ENCODE measurements at places on chromosomes 2 and 18.

- DNase-seq, result no peak
These were observed 57.7 kb downstream of the ROCK2 start for GRCh38 chr2:11286749-11287148.

DNA sequence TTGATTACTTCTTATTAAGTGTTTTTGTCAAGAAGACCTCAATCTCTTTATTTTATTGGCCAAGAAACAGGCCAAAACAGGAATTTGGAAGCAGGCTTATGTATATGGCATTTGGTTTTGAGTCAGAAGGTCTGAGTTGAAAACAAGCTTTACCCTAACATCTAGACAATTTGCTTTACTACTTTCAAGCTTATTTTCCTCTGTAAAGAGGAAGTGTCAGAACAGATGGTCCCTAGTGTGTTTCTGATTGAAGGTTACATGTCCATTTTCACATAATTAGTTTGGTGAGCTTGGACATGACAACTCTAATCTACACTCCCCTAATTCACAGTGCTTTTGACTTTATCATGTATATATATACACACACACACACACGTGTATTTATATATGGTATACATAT is 19.8 kb upstream of the MAP4K4 start:
- no peak for DNase-seq

DNA sequence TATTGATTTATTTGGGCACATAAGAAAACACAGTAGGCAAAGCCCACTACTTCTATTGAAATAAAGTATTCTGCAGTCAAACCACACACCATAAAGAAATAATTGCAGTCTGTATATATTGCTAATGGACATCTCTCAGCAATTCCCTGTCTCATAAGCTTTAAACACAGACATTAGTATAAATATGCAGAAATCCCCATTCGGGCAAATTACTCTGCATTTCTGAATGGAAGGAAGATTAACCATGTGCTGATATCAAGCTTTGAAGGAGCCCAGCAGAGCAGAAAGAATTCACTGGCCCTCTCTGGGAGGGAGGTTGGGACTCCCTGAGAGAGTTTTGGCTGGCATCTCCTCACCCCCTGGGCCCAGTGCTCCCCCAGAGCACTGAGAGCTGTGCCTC is 269.6 kb downstream of the ATAD2B start:
- no peak for DNase-seq

- DNase-seq, result no peak
These were observed 98.4 kb upstream of the RNF152 start for GRCh38 chr18:61991201-61991600.

DNA sequence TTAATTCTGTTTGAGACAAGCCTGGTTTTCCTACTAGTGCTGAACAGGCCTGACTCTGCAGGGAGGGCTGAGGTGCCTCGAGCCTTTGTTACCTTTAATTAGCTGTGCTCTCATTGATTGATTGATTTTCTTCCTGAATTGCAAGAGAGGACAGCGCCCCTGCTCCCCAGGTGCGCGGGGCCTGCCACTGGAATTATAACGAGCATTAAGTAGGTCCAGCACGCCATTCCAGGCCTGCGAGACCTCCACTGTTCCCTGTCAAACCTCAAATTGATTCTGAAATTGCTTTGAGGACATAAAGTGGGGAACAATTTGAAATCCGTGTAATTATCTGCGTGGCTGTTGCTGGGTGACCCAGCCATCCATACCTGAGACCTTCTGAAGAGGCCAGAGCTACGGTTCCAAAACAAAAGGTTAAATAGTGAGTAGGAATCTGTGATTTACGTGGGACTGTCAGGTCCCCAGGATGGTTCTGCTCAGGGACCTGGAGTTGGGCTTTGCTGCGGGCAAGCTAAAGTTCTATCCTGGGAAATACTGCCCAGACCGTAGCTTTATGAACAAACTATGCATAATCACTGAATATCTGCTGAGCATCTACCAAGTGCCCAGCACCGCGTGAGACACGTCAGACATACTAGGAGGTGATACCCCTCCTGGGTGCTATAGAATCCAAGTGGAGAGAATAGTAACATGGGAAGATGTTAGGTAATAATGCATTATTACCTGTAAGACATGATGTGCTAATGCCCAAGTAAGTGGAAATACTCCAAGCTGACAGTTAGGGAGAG is 104.1 kb downstream of the ZBTB7C start:
- no peak for DNase-seq

DNA sequence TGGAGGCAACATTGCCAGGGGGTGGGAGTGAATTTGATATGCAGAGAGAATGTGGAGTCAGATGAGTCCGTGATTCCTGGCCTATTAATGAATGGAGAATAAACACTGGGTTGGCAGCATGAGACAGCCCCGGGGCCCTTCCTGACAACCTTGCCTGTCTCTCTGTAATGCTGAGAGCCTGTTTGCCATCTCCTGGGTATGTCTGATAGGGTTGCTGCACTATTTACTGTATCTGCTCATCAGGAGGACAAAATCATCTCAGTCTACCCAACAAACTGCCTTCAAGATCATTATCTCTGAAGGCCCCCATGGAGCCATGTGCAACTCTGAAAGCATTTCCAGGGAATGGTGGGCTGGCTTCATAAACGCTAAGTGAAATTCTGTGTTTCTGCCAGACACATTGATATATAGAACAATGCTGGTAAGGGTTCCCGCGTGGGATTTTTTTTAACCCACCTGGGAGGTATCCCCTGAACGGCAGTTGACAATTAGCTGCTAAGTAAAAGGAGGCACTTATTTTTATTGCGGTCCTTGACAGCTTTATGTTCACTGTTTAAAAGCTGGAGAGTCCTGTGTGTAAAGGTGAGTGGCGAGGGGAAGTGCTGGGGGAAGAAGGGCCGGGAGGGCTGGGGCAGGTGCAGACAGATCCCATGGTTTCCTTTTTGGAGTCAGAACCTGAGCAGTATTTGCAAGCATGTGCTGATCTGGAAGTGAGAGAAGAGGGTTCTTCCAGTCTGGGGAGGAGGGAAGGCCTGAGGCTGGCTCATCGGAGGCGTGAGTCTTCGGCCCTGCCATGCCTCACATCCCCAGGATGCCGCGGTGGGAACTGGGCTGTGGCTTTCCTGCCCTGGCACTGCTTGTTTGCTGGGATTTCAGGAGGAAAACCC is 64.8 kb downstream of the ARHGAP25 start:
- DNase-seq, result no peak

GRCh38 chr2:241323778-241324177 is 8.1 kb downstream of the SEPTIN2 start:
- no peak for DNase-seq

- DNase-seq, result no peak
These were observed 15.5 kb downstream of the NEB start for GRCh38 chr2:151718796-151719195.

DNA sequence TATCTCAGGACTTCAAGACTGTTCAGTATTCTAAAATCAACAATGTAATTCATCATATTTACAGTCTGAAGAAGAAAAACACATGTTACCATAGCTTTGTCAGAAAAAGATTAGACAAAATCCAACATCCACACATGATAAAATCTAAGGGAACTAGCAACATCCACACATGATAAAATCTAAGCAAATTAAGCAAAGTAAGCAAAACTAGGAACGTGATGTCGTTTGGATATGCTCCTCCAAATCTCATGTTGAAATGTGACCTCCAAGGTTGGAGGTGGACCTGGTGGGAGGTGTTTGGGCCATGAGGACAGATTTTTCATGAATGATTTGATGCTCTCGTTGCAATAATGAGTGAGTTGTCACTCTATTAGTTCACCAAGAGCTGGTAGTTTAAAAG is 717.3 kb upstream of the HS6ST1 start:
- DNase-seq, result no peak

- no peak for DNase-seq
These were observed 47.8 kb upstream of the REG3G start for GRCh38 chr2:78977661-78978145.

DNA sequence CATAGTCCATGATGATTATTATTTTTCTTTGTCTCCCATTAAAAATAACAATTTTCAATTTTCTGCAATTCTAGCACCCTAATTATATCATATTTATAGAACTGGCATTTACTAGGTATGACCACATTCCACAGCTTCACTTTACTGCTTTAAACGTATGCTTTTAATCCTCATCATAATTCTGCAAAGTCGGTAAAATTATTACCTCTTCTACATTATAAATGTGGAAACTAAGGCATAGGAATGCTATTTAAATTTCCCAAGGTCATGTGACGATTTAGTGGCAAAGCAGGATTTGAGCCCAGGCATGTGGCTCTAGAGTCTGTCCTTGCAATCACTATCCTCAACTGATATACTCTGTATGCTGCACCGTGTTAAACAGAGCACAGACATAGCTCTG is 866.4 kb downstream of the EPHA4 start:
- no peak for DNase-seq

DNA sequence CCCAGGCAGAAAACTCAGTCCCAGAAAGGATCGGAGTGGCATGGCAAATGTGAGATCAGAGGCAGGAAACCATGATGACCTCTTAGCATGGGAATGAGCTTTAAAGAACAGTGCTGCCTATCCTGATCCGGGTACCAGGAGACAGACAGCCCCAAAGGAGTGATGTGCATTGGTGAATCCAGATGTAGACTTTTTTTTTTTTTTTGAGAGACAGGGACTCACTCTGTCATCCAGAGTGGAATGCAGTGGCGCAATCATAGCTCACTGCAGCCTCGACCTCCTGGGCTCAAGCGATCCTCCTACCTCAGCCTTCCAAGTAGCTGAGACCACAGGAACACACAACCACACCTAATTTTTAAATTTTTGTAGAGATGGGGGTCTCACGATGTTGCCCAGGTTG is 122.7 kb downstream of the VAPA start:
- DNase-seq, result no peak

DNA sequence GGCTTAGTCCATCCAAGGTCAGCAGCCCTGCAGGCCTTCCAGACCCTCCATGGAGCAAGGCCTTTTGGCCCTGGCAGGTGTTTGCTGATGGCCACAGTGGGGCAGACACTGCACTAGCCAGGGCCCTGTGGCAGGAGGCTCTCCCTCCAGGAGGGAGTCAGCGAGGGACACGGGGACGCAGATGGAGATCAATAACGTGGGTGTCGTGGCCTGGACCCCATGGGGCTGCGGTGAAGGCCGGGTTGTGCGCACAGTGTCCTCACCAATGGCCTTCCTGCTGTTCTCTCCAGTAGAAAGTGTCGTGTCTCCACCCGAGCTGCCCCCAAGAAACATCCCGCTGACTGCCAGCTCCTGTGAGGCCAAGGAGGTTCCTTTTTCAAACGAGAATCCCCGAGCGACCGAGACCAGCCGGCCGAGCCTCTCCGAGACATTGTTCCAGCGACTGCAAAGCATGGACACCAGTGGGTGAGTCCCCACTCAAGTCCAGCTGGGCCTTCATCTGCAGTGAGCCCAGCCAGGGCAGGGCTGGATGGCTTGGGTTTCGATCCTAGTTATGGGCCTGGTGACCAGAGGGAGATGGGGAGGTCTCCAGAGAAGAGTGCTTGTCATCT is 65.4 kb downstream of the INPP5D start:
- DNase-seq, result no peak

GRCh38 chr2:31693882-31694281 is 113.1 kb upstream of the SRD5A2 start:
- no peak for DNase-seq

- DNase-seq, result no peak
These were observed 60.1 kb downstream of the EVA1A start for GRCh38 chr2:75500633-75501032.

DNA sequence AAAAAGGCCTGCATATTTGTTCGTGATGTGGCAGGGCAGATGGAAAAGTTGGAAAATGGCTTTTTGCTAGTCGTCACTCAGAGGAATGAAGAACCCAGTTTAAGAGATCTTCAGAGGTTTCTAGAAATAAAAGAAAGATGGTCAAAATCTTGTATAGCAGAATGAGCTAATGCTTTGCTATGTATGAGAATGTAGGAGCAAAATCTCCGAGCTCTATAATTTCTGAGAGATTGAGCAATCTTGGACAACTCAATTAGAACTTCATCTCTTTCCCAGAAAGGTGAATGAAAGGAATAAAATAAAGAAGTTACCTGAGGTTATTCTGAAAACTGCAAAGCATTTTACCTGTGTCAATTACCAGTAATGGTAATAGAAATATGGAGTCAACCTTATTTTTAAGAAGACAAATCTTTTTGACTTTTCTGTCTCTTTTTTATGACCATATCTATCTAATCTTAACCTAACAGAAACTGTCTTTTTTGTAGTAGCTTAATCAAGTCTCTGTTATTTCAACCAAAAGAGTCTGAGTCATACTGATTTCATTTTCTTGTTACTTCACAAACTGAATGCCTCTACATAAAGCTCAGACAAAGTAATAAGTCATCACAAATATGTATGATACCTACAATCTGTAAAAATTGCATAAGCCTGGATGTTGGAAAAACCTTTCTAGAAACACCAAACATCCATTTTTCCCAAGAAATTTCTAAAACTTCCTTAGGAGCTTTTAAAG is 32.5 kb downstream of the CCDC68 start:
- no peak for DNase-seq

DNA sequence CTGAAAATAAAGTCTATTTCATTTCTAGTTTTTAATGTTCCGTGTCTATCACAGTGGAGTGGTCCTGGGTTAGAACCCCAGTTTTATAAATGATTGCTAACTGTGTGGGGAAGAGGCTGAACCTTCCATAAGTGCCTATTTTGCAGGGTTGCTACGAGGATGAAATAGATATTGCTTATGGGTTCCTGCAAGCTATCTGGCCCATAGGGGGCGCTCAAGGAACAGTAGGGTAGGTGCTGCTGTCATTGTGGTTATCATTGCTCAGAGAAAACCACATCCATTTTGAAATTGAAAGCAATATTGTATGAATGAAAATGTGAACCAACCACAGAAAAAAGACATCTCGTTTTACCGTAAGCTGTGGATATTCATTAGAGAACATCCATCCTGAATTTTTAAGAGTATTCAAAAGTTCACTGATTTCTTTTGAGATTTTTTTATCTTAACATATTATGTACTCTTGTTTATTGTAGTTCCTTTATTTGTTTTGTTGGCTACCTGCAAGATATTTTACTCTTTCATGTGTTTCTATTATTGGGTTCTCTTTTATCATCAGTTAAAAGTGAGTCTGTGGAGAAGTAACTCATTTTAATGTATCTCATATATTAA is 261.6 kb downstream of the NAPG start:
- peak; percentile 77 for DNase-seq

GRCh38 chr2:9681427-9681817 is 50.6 kb upstream of the YWHAQ start:
- DNase-seq, result peak; percentile 16

- no peak for DNase-seq
These were observed 639.9 kb downstream of the LRP1B start for GRCh38 chr2:141490886-141491285.

DNA sequence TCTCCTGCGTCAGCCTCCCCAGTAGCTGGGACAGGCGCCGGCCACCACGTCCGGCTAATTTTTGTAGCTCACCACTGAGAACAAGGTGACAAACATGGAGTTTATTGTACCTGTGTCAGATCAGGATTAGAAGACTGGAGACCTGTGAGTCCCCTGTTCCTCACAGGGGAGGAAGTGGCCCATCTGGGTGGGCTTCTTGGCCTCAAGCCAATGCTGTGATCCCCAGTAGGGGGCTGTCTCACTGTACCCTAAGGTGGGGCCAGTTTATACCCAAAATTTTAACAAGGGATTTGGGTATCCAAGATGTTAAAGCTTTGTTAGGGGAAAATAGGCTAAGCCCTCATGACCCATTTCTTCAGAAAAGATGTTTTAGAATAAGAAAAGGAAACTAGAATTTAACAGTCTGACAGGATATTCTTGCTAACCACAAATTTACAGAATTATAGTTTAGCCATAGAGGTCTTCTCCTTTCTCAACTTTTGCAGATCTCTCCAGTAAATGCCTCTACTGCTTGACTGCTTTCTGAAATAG is 16.3 kb downstream of the PCBP1 start:
- DNase-seq, result no peak
